ENCODE measurements at places on chromosomes 4 and X. TPM values are rescaled to one million over a fixed set of nuclear protein-coding genes. Genes with fewer than 3 reads are reported as not detected.

The AKAP14 gene
- not detected for total RNA-seq

The ADGRG4 gene
- total RNA-seq, result not detected

The YIPF7 gene
- not detected for total RNA-seq

The MRPL1 gene
- total RNA-seq, result 45.7 TPM

DNA sequence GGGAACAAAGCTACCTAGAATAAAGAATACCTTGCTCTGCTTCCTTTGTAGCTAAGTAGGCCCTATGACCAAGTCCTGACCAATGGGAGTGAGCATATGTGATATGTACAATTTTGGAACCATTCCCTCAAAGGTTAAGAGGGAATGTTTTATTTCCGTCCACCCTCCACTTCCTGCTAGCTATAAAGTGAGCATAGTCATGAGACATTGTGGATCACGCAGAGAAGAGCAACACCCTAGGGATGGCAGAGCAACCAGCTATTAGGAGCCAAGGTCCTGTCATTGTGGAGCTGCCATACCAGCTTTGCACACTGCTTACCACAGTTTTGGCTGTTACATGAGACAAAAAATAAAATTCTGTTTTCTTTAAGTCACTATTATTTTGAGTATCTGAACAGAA, 45.8 kb upstream of the RNF128 start:
- DNase-seq, result no peak

The DCHS2 gene
- total RNA-seq, result 0.15 TPM

The GLOD5 gene
- not detected for total RNA-seq

The ZCCHC18 gene
- total RNA-seq, result 0.39 TPM

DNA sequence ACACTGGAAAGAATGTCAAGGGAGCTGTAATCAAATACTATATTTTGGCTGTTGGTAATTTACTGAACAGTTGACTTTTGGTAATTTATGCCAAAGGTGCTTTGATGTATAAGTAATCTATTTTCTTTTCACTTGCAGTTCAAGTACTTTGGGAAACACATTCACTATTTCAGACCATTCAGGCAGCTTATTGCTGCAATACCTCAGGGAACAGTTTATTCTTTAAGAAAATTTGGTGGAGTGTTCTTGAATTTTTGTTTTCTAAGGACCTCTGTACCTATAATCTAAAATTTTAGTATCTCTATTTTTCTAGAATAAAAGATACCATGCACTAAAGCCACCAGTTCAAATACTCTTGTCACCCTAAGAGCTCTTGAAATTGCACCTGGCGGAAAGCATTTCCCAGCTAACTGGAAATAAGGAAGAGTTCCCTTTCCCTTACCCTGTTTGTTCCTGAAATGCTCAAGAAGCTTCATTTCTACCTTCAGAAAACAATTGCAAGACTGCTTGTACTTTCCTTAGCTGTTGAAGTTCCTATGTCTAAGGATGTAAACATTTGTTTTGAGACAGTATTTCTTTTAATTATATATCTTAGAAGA, 633.5 kb upstream of the FAT1 start:
- no peak for DNase-seq

DNA sequence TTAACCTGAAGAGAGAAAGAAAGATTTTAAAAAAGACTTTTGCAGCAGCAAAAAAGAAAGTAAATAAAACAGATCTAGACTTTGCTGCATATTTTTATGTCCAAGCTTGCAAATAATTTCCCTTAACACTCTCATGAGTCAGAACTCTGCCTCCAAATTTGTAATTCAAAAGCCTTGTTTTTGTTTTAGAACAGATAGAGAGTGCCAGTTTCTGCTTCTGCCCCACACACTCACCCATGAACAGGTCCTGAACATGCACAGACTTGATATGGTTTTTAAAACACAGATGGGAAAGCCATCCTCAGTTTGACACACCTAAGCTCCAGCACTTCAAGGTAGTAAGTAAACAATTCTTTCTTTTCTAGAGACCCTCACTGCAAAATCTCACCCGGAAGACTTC, 39.7 kb upstream of the VCX3B start:
- no peak for DNase-seq

The STARD8 gene
- 3.4 TPM for total RNA-seq

DNA sequence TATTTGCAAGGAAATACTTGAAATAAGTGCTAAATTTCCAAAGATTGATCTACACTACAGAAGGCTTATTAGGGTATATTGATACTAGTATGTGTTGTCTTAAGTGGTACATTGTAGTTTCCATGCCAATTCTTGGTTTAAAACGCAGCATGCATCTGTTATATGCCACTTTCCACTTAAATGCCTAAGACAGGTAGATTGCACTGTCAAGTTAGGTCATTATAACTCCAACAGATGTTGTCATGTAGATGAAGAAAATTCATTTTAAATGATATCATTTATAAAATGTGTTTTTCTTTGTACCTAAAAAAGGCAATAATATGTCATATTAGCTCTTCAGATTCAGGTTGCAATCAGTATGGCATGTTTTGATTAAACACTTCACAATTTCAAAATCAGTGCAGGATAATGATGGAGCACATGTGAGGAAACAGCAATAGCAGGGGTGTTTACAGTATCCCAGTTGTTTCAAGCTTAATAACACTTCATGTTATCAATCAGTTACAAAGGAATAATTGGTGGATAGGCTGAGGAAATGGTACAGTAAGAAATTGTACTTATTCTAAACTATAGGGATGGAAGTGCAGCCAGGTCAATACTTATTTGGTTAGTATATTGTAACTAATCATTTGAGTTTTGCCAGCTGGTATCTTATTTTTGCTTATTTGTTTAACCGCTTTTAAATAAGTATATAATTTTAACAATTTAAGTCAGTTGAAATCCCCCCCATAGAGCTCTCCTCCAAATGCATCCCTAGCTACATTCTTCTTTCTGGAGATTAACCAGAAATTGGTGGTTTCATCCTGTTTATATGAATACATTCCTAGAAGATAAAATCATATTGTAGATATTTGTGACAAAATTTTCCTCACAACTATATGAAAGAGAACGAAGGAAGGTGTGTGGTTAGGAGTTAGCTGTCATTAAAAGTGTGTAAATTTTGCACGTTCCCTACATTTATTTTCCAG, 454.4 kb upstream of the ATOH1 start:
- no peak for DNase-seq

The HTN3 gene
- total RNA-seq, result not detected

DNA sequence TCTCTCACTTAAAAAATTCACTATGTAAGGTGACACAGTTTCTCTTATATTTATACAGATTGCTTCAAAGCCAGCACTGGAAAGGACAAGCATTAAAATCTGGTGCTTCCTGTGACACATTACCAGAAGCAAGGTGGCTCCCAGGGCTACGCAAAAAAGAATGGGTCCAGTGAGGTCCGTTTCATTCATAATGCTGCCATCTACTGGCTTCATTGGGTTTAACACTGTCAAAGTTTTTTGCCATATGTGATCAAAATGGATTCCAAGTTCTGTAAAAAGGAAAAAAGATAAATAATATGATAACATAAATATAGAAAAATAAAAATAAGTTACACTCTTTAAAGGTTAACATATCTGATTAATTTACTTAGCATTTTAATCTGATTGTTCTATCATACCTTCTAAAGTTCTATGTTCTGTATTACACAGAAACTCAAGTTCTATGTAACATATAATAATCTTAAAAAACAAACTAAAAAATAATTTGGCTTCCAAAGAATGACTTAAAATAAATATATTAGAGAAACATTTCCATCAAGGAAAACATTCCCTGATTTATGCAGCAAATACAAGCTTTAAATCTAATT, 22.1 kb downstream of the YIPF7 start:
- DNase-seq, result peak; percentile 14

DNA sequence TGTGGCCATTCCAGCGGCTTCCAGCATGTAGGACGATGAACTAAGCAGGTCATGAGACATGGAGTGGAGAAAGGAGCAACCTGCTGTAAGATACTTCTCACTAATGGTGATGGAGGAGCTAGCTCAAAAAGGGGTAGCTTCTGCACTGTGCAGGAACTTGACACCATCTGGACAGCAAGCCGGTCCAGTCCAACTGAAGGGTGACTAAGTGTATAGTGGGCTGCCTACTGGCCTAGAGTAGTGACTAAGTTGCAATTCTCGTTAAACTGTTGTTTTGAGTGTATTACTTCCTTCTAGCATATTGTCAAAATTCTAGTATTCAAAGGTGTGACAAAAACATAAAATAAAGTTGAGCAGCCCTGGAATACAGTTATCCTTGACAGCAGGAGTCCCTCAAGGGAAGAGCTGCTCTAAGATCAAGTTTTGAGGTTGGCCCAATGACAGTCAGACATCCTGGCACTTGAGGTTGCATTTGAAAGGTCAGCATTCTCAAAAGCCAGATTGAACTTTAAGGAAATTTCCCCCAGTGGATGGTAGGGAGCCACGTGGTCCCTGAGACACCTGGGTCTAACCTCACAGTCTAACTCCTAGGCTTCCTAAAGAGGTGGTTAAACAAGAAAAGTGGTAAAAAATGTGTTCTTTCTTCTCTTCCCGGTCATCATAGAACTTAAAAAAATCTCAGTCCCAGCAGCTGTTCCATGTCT, 8.0 kb downstream of the CETN2 start:
- no peak for DNase-seq

The UGT8 gene
- total RNA-seq, result 13.0 TPM

The GPR82 gene
- not detected for total RNA-seq

GRCh38 chrX:21730026-21730425, 27.9 kb downstream of the SMPX start:
- no peak for DNase-seq

DNA sequence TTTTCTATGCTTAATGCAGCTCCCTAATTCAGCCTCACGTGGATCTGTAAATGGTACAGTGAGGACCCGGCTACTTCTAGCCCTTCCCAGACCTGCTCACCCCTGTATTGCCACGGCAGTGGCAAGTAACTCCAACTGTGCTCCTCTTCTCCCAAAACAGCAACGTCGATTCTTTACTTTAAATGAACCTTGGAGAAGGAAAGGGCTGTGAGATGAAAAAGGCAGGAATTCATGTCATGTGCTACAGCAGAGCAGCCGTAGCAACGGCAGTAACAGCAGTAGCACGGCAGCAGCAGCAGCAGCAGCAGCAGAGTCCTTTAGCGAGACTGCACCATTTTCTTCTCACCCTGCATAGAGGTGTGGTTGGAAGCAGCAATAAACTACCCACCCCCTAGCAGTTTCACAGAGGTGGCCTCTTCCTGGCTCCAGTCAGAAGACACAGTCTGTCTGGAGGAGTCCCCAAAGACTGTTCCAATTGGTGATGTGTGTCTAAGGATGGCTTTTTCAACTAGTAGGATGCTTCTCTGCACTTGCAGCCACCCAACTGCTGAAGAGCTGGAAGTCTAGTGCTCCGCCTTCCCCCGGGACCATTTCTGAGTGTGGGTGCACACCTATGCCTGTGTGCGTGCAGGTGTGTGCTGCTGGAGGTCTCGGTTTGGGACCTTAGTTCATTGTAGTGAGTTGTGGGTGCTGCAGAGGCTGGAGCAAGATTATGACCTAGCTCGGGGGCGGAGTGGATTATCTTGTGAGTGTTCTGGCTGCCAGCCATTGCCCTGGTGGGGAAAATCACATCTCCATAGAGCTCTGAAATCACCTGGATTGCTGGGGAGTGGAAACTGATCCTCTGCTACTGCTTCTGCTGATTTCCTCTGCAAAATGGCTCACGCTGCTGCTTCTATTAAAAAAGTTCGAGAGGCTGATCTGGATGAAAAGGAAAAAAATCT, 67.2 kb downstream of the ANK2 start:
- no peak for DNase-seq

The PDLIM3 gene
- total RNA-seq, result 18.9 TPM

The TLR10 gene
- not detected for total RNA-seq

DNA sequence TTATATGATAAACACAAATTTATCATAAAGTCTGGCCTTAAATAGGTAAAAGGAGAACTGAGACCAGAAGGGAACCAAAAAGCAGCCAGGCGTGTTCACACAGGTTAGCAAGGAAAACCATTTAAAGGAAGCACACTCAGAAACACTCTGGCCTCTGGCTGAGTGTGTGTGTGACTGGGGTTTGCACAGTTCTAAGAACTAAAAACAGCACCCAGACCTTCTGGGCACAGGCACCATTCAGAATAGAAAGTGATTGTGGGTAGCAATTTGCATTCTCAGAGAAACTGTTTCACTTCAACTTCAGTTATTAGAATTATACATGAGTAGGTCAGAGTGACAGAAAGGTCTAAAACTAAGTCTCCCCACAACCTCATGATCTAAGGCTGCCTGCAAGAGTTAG, 10.0 kb downstream of the GPR82 start:
- DNase-seq, result no peak

The ARMCX6 gene
- 23.8 TPM for total RNA-seq

The EGF gene
- 7.3 TPM for total RNA-seq

The GRIA3 gene
- not detected for total RNA-seq

All from Daoy (cell line).